ENCODE measurements at places on chromosomes 16 and 17. TPM values are rescaled to one million over a fixed set of nuclear protein-coding genes. Genes with fewer than 3 reads are reported as not detected.

The GNAO1 gene
- total RNA-seq: 1.9 TPM

The OR4D1 gene
- total RNA-seq: 0.13 TPM

GRCh38 chr16:84795329-84796053, 24.3 kb upstream of the CRISPLD2 start:
- H3K27me3 ChIP-seq: no peaks in the 10 kb centered on the region
- DNase-seq: no peak
- H3K4me3 ChIP-seq: no peak overlapping the region

GRCh38 chr16:58451265-58451689, 48.7 kb upstream of the NDRG4 start:
- H3K27ac ChIP-seq: no peak overlapping the region
- H3K4me1 ChIP-seq: no peaks in the 10 kb centered on the region
- H3K27me3 ChIP-seq: peaks cover 13% of the 10 kb centered on the region
- no peak for DNase-seq
- no peaks in the 10 kb centered on the region for H3K36me3 ChIP-seq
- H3K4me3 ChIP-seq: no peak overlapping the region

- peaks cover 52% of the 10 kb centered on the region for H3K4me1 ChIP-seq
- peaks cover 96% of the 10 kb centered on the region for H3K27me3 ChIP-seq
- H3K36me3 ChIP-seq: no peaks in the 10 kb centered on the region
- DNase-seq: peak; percentile 58
- no peak overlapping the region for H3K4me3 ChIP-seq
Measured at GRCh38 chr17:79833744-79834564, 5.3 kb downstream of the CBX4 start.

GRCh38 chr17:81870981-81871386, at the start of gene ARHGDIA:
TSS of gene ARHGDIA (minus strand) at chr17:81871337. CDS start at chr17:81869930, 1,407 bp downstream.
- no peaks in the 10 kb centered on the region for H3K36me3 ChIP-seq
- H3K27me3 ChIP-seq: no peaks in the 10 kb centered on the region
- H3K4me1 ChIP-seq: peaks cover 14% of the 10 kb centered on the region
- H3K27ac ChIP-seq: peak within 1 kb of the TSS; percentile 42
- peak; percentile 93 for DNase-seq
- peak within 1 kb of the TSS; percentile 86 for H3K4me3 ChIP-seq

GRCh38 chr16:51376080-51376479, 225.0 kb upstream of the SALL1 start:
- no peaks in the 10 kb centered on the region for H3K27me3 ChIP-seq
- H3K4me1 ChIP-seq: peaks cover 21% of the 10 kb centered on the region
- no peak for DNase-seq
- H3K4me3 ChIP-seq: no peak overlapping the region
- no peak overlapping the region for H3K27ac ChIP-seq

- no peak overlapping the region for H3K4me3 ChIP-seq
- peak; percentile 70 for DNase-seq
- peak overlapping the region; percentile 99 for H3K27ac ChIP-seq
- H3K4me1 ChIP-seq: no peaks in the 10 kb centered on the region
Measured at GRCh38 chr17:58630883-58631522, 60.8 kb downstream of the TEX14 start.

Data from neural progenitor cell (in vitro differentiated cells).